ENCODE measurements at places on chromosomes 7 and 10. TPM values are rescaled to one million over a fixed set of nuclear protein-coding genes. Genes with fewer than 3 reads are reported as not detected.

The EVX1 gene
- not detected for total RNA-seq

DNA sequence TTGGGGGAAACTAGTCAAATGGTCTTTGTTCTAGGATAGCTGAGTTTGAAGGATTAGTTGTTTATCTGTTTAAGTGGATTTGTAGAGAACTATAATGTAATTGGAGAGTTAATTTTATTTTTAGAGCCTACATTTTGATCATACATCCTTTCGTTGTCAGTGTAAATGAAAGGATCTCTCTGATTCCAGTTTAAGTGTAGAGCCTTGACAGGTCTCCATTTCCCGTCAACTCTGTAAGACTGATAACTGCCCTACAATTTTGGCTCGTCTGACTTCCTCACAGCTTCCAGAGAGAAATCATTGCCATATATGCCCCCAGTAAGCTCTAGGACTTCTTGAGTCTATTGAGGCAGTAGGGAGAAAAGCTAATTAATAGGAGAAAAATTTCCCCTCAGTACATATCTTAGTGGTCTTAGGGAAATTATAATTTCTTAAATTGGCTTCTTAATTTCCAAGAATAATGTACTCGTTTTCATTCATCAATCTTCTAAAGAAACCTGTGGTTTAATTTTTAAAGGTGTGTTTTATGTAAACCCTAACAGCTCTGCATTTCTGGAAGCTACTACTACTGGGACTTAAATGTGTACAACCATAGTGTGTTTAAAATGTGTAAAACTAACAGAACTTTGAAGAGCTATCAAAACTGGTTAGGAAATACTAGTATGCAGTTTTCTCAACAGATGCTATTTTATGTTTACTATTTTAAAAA lies 3.8 kb downstream of the KMT2E start:
- H3K36me3 ChIP-seq, result no peaks in the 10 kb centered on the region
- no peak for DNase-seq
- H3K27me3 ChIP-seq, result no peaks in the 10 kb centered on the region

DNA sequence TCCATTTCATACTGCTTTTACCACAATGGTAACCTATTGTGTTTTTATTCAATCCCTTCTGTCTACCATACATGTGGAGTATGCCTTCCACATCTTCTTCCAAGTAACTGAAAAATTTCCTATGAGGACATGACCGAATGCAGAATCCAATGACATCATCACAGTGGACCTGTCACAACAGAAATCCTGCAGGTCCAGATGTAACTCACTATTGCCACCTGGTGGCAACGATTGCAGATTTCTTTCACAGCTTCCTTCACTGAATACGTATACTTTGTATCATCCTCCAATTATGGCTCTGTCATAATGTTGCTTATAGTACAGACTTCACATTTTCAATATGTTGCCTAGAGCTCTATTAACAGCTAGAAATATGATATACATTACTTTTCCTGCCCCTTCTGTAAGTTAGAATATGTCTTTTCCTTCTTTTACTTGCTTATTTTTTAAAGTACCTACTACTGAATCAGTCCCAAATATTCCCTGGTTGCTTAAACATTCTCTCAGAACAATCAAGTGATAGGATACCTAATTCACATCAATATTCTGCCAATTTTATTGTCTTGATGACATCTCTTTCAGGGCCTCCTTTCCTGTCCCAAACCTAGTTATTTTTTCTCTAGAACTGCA lies 45.4 kb downstream of the SLC13A1 start:
- H3K36me3 ChIP-seq, result no peaks in the 10 kb centered on the region
- peak; percentile 57 for DNase-seq
- no peaks in the 10 kb centered on the region for H3K4me1 ChIP-seq

GRCh38 chr7:151012031-151012692 lies 12.1 kb downstream of the ATG9B start:
- no peak overlapping the region for H3K27ac ChIP-seq
- DNase-seq, result no peak
- no peaks in the 10 kb centered on the region for H3K36me3 ChIP-seq
- no peaks in the 10 kb centered on the region for H3K27me3 ChIP-seq
- no peak overlapping the region for H3K4me3 ChIP-seq

- H3K36me3 ChIP-seq, result no peaks in the 10 kb centered on the region
- DNase-seq, result peak; percentile 2
- no peak overlapping the region for H3K4me3 ChIP-seq
- H3K27ac ChIP-seq, result no peak overlapping the region
- peaks cover 3% of the 10 kb centered on the region for H3K4me1 ChIP-seq
Observed at GRCh38 chr10:119531067-119531466, 11.5 kb downstream of the RGS10 start.

DNA sequence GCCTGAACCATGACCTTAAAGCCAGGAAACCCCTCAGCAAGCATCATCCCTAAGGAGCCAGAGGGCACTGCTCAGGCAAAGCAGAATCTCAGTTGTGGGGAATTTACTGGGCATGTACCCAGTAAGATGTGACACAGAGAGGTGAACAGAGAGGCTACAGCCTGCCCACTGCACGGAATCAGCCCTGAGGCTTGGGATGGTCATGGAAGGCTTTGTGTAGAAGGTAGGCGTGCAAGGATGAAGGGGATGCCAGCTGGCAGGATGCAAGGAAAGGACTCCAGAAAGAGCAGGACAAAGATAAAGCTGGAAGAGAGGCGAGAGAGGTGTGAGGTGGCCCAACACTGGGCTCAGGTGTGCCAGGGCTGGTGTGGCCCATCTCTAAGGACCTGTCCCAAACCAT lies 2.4 kb upstream of the AIFM2 start:
- H3K27ac ChIP-seq, result no peak overlapping the region
- no peak for DNase-seq
- H3K27me3 ChIP-seq, result no peaks in the 10 kb centered on the region
- H3K36me3 ChIP-seq, result no peaks in the 10 kb centered on the region
- no peaks in the 10 kb centered on the region for H3K4me1 ChIP-seq
- no peak overlapping the region for H3K4me3 ChIP-seq

DNA sequence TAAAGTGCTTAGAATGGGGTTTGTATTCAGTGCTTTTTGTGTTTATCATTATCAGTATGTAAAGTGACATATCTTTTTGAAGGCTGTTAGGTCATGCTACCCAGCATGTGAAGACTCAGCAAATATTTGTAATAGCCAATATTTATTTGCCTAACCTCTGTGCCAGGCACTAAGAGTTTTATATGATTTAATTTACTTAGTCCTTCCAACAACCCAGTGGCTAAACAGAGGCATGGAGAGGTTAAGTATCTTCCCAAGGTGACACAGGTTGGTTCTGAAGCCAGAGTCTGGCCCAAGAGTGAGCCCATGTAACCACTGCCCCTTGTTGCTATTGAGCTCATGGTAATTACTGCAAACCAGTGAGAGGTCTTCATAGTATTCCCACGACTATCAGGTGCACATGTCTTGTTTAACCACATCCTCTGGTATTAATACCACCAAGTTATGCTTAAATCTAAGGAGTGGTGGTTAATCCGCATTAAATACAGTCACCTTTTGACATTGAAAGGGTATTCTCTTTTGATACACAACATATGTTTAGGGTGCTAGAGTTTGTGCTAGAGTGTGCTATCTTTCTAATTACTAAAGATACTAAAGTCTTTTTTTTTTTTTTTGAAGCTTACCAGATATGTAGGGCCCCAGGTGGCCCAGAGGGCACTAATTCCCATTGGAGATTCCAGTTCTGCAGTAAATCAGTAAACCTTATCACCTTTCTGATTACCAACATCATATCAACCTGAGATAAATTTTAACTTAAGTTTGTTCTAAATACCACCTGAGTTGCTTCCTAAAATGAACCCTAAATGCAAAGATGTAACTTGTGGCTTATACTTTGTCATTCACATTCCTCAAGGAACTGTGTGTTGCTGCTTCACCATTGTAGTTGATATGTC lies 2.9 kb downstream of the ADD3 start:
- no peaks in the 10 kb centered on the region for H3K27me3 ChIP-seq
- no peak for DNase-seq
- H3K27ac ChIP-seq, result no peak overlapping the region
- peak overlapping the region; percentile 37 for H3K4me3 ChIP-seq

DNA sequence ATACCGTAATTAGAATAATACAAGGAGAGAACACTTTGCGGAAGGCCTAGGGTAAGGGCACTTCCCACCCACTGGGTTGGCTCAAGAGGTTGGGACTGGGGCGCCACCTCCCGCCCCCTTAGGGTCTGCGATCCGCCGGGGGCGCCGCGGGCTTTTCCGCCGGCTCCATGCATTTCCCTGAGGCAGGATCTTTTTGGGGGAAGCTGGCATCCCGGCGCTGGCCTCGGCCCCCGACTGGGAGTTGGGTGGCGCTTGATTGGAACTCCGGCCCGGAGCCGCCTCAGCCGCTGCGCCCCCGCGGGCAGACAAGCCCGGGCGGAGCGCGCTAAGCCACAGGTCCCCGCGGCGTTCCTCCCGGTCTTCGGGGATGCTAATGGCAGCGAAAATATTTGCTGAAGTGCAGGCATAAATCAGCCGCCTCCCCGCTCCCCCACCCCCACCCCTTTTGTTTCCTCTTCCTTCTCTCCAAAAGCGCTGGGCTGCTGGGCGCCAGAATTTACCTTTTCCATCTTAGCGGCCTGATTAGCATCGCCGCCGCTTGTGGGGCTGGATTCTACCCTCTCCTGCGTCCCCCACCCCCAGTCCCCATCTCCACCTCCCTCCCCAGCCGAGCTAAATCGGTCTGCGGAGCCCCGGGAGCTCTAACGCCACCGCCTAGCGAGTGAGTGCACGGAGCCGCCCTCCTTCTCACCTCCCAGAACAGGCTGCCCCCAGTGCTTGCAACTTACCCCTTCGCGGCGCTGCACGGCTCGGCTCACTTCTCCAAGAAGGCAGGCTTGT lies 5.1 kb downstream of the UNC5B start:
- peak overlapping the region; percentile 39 for H3K27ac ChIP-seq
- H3K4me3 ChIP-seq, result peak overlapping the region; percentile 60
- H3K27me3 ChIP-seq, result no peaks in the 10 kb centered on the region
- H3K4me1 ChIP-seq, result no peaks in the 10 kb centered on the region
- H3K36me3 ChIP-seq, result no peaks in the 10 kb centered on the region

DNA sequence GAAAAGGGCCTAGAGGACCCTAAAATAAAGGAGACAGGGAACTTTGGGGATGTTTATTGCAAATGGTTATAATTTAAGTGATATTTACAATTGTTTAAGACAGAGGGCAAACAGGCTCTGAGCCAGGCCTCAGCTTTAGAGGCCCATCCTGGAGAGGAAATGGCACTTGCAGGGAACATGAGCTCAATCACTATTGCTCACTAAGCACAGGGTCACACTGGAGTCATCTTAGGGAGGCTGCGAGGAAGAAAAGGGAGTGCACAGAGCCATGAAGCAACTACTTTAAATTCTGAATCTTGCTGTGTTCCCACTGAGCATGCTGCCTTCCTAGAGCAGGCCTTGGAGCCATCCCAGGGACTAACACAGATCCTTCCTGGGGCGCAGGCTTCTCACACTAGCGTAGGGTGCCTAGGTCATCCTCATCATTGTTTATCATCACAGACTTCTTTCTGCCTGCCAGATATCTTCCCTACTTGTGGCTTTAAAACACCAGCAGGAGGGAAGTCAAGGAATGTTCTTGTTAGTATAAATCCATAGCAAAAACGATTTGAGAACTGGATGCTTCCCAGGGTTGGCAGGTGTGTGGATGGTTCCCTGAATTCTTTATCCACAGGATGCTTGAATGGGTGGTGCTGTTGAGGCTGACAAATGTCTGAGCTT lies 12.7 kb upstream of the DNAJB12 start:
- no peaks in the 10 kb centered on the region for H3K4me1 ChIP-seq
- DNase-seq, result no peak
- peaks cover 1% of the 10 kb centered on the region for H3K36me3 ChIP-seq
- no peak overlapping the region for H3K4me3 ChIP-seq
- no peaks in the 10 kb centered on the region for H3K27me3 ChIP-seq

Data from aorta (tissue), 5 donors.